Uterus (tissue), 4 donors: ENCODE measurements at places on chromosomes 12 and 14.

DNA sequence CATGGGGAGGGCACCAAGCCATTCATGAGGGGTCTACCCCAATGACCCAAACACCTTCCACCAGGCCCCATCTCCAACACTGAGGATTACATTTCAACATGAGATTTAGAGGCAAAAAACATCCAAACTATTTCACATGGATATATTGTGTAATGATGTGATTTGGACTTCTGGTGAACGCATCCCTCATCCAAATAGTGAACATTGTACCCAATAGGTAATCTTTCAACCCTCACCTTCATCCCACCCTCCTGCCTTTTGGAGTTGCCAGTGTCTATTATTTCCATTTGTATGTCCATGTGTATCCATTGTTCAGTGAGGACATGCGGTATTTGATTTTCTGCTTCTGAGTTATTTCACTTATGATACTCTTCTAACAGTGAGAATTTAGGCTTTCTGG, 16.1 kb upstream of the GAS2L3 start:
- DNase-seq: no peak

DNA sequence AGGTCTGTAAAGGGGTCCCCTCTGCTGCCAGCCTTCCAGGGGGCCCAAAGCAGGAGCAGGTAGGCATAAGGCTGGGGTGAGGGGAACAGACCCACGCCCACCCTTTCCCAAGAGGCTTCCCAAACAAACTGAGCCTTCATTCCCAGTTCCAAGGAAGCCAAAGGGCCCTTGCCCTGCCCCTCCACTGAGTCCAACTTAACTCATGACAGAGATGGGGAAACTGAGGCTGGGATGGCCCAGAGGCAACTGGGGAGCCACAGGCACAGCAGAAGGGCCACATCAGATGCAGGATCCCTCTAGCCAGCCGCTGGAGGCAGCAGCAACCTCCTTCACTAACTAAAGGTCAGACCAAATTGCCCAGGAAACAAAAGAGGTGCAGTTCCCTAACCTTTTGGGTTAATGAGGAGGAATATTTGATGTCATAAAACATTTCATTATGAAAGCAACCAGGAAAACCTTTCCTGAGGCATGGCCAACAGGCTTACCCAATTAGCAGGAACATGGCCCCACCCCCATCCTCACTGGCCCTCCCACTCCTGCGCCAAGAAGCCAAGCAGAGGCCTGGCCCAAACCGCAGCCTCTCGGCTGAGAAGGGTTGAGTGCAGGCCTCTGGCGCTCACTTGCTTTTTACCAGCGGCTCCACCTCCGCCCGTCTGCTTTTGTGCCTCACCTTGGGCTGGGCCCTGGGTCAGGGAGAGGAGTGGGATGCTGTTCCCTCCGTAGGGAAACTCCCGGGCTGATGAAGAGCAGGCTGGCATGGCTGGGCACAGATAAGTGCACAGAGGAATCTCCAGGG, 293.5 kb upstream of the RTL1 start:
- peak; percentile 71 for DNase-seq

DNA sequence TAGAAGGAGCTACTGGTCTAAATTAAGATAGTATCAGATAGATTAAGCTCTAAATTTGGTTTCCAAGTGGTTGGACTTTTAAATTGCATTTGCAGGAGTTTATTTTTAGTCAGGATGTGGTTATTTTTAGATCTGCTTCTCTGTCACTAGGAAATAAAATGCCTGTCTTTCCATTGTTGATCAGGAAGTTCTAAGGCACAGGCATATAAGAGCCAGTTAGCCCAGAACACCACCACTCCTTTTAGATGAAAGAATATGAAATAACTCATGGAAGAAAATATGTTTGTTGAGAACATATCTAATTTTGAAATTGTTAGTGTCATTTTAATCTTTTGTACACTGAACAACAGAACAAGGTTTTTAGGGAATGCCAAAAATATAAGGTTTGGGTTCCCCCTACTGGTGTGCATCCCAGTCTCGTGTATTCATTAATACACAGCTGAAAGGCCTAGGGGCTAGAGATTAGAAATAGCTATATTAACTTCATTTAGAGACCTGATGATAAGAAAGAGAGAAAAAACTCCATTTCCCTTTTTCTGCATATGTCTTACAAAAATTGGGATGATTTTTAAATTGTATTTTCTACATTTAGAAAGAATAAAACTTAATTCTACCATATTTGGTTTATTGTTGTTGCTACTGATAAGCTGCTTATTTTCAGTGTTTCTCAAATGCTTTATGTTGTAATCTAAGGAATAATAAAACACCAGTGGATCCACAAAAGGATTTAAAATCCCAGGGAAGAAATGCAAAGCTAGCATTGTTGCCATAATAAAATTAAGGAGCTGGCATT, 67.2 kb downstream of the RIC8B start:
- peak; percentile 19 for DNase-seq

DNA sequence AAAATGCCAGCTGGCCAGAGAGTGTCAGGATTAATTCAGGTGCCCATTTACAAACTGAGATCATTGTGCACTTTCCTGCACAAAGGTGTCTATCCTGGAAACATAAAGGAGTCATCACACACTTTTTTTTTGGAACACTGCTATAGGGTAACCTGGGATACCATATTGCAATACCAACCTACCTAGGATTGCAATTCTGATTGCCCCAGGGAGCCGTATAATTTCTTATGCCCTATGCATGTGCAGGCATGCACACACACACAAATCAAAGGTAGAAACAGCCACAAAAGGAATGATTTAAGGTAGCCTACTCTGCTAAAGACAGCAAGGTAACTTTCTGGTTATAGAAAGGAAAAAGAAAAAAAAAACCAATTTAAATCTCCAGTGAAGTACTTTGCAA, 285.3 kb upstream of the KITLG start:
- no peak for DNase-seq

DNA sequence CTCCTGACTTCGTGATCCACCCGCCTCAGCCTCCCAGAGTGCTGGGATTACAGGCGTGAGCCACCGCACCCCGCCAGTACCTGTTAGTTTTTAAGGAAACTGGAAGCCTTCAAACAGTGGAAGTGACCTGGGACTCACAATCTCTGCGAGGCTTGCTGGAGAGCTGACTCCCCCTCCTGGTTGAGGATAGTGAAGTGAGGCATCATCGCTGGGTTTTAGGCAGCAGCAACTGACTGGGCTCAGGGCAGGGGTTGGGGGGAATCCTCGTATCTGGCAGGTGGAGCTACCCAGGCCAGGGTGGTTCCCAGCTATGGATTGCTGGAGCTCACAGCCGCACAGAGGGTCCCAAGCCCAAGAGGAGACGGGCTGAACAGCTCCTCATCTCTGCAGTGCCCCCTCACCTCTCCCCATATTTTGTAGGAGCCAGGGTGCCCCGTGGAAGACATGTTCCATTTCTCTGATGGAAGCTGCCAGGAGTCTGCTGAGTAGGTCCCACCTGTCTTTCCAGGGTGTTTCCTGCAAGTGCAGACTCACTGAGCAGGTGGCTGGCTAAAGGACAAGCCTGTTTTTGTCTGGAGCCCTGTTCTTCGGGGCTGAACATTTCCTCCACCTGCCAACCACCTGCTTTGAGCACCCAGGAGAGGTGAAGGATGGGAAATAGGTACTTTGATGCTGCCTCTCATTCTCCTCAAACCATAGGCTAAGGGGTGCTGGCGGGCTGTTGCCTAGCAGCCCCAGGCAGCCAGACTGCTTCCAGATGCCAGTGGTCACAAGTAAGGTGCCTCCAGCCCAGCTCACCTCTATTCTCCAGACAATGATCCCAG, 3.1 kb downstream of the AVIL start:
- no peak for DNase-seq

DNA sequence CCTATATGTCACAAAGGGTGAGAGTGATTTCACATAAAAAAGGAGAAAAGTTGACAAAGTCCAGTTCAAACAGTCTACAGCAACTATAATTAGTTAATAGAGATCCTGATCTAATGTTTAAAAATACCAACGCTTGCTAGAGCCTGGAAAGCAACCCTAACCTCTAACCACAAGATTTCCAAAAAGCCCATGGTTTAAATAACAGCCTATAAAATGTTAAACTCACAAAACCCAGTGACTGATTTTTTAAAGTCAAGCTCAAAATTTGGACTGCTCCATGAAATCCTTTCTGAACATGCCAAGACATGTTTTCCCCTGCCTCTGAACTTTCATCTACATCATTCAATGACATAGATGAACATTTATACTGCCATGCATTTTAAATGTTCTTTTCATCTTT, 81.6 kb downstream of the PLEKHG7 start:
- DNase-seq: no peak

DNA sequence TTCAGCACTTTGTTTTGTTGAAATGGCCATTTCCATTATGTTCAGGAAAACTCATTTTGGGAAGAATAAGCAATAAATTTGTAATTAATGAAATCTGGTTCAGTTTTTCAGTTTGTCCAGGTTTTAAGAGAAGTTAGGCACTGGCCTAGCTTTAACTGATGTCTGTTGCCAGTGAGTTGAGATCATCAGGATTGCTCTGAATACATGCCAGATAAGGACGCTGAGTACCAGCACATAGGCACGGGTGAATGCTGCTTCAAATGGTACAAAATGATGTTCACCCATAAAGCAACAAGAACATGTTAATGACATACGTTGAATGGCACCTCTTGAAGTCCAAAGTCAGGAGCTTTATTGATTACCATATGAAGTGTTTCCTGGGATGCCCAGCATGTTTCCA, 46.5 kb downstream of the PIWIL1 start:
- DNase-seq: no peak

GRCh38 chr12:18580291-18580690, 157.5 kb downstream of the PLCZ1 start:
- no peak for DNase-seq
